ENCODE measurements at places on chromosomes 3 and 15.

DNA sequence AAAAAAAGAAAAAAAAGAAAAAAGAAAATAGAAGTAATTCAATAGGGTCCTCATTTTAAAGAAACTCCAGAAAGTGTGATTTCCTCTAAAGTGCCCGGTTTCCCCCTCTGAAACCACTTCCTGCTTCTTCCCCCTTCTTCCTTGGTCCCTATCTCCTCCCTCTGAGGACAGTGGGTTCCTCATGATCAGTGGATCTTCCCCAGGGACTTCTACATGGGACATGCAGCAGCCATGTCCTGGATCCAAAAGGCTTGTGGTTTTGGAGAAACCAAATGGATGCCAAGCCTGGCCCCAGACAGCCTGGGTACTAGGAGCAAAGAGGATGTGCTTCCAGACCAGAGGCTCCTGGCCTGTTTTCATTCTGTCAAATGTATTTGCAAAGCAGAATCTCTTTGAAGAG lies 26.6 kb upstream of the SMAD6 start:
- DNase-seq, result no peak

DNA sequence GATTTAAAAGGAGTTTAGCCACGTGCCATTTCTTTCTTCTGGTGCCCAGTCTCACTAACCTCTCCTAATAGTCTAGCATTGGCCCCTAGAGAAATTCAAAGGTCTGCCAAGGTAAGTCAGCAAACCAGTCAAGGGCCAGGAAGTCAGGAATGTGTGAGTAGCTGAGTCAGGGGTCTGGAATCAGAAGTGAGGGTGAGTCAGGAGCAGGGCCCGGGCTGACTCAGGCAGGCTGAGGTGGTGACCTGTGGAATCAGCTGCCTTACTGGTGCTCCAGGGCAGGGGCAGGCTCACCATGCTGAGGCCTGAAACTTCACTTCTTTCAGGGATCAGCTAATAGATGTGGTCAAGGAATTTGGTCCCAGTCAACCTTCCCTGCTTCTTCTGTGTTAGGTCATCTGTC lies 105.8 kb upstream of the MYZAP start:
- DNase-seq, result no peak

DNA sequence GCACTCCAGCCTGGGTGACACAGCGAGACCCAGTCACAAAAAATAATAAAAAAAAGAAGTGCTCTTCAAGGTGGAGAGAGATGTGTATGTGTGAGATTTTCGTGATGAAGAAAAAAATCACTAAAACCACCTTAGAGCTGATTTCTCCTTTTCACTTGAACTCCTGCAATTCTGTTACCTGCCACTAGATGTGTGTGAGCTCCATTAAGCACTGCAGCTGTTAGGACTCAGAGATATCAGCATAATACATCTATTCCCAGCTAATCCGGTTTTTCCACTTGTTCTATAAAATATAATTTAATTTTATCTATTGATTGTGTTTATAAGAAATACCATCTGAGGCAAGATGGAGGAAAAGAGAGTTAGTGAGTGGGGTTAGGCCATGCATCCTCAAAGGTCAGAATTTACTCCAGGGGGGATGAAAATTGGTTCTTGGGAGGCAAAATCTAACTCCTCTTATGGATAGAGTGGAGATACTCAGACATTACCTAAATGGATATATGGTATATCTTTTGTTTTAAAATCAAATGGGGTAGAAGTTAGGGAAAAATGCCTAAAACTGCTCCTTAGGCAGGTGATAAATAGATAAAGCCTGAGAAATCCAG lies 152.7 kb downstream of the IL20RB start:
- no peak for DNase-seq

DNA sequence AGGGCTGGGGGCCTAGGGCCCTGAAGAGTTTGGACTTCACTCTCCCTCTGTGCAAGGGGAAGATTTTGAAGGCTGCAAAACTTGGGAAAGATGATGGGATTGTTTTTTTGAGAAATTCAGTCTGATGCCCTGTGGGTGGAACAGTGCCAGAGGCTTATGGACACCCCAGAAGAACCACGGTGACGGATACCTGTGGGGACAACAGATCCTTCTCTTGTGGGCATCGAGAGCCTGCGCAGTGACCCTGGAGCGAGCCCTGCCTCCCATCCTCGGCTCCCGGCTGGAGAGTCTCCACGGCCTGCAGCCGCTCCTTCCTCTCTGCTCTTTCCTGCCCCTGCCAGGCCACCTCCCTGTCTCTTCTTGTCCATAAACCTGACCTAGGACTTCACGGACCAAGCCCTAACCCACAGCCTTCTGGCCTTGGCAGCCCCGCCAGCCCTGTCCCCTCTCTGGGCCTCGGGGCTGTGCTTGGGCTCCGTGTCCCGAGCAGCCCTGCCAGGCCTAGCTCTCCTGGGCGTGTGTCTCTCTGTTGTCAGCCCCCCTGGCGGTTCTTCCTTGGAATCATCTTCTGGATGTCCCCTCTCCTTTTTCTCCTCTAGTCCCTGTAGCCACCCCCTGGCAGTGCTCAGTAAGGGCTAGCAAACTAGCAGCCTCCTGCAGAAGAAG lies 98.4 kb downstream of the VGLL4 start:
- DNase-seq, result no peak

- DNase-seq, result no peak
These were observed 137.7 kb downstream of the ASB7 start for GRCh38 chr15:100740138-100740537.

DNA sequence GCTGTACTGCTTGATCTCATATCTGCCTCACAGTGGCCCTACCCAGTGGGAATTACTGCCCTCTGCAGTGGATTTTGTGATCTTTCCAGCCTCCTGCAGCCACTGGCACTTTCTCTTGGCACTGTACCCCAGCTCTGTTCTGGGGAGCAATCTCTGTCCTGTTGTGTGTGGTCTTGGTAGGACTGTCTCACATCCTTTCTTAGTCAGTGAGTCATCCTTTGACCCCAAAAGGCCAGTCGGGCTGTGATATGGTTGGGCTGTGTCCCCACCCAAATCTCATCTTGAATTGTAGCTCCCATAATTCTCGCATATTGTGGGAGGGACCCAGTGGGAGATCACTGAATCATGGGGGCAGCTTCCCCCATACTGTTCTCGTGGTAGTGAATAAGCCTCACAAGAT lies 133.3 kb upstream of the TPM1 start:
- no peak for DNase-seq

DNA sequence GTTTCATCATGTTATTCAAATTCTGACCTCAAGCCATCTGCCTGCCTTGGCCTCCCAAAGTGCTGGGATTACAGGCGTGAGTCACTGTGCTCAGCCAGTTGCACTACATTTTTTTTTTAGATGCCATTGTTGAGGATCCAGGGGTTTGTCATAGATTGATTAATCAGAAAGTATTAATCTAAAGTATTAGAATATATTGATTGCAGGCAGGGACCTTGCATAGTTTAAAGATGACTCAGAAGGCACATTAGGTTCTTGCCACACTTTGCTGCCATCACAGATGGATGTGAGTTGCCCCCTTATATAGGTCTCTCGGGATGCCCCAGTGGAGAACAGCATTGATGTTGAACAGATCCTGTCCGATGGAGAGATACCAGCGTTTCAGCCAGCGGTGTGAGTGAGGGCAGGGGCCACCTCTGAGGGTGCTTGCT lies 41.1 kb downstream of the IGF1R start:
- no peak for DNase-seq
